Activated B cell treated with CpG ODN at 0.5 μM for 24 hours (primary cell): ENCODE measurements at places on chromosomes 2 and 18.

DNA sequence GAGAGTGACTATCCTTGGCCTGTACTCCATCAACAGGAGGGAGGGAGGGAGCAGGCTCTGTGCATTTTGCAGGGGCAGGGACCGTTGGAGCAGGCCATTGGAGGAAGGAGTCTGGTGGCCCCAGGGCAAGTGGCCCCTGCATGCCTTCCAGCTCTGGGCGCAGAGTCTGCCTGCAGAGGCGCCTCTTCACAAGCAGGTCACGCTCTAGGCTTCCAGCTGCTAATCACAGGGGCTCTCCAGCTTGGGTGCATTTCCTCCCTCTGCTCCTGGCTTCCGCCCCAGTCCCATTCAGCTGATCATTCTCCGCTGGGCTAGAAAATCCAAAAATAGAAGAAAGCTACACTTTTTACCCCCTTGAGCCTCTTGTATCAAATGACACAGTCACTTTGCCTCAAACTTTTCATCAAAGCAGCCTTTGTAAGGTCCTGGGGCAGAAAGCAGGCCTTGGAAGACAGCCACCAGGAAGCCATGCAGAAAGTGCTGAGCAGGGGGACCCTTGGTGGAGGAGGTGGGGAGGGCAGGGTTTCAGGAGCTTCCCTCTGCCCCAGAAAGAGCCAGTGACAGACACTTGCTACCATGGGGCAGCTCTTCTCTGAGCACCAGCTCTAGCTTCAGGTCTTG lies 11.3 kb downstream of the TMEM247 start:
- DNase-seq = no peak

GRCh38 chr2:184685999-184686841 lies 87.9 kb downstream of the ZNF804A start:
- no peak for DNase-seq

GRCh38 chr2:82814146-82814545 lies 1644.9 kb downstream of the SUCLG1 start:
- no peak for DNase-seq

- DNase-seq = no peak
These were observed 171.0 kb downstream of the SRBD1 start for GRCh38 chr2:45439788-45440773.

GRCh38 chr2:233832414-233832813 lies 21.9 kb downstream of the HJURP start:
- no peak for DNase-seq
